ENCODE measurements at places on chromosomes 16 and 17.

DNA sequence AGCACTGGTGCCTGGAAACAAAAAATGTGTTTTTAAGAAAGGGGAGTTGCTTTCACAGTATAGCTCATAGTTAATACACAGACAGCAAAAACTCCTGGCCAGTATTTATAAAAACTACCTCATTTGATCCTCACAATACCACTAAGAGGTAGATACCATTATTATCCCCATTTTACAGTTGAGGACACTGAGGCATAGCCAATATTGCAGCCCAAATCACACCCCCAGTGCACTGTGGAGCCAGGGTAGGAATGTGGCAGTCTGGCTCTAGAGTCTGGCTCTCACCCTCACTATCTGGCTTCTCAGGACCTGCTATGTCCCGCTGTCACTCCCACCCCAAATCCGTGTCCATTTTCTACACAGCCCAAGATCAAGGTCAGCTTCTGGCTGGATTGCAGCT is 2.6 kb downstream of the ARHGAP23 start:
- no peak for DNase-seq

DNA sequence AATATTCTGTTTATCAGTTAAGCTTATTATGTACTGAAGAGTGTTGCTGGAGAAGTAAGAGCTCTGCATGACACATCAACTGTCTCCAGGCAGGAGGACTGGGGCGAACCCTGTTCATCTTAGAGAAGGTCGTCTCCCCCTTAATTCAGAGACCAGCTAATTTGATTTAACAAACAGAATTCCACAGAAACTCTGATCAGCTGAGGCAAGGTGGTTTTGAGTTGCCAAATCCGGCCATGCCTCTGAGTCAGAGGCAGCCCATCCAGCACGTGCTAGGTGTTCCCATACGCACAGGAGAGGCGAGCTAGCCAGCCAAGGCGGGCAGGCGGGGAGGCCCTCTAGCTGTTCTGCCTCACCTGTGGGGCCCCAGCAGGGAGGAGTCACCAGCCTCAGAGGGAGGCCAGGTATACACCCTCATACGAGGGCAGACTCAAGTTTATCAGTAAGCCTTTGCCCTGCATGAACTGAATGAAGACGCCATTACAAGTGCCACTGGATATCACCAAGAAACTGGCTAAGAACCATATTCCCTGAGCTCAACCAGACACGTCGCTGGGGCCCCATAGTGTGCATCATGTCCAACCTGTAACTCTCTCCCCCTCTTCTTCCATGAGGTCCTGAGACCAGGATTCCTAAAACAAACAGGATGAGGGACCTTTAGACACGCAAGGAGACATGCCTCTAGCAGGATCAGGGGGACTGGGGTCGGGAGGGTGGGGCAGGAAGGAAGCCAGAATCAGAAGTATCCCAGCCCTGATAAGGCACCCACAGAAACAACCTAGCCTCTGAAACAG is 25.7 kb downstream of the STAT5A start:
- peak; percentile 69 for DNase-seq

DNA sequence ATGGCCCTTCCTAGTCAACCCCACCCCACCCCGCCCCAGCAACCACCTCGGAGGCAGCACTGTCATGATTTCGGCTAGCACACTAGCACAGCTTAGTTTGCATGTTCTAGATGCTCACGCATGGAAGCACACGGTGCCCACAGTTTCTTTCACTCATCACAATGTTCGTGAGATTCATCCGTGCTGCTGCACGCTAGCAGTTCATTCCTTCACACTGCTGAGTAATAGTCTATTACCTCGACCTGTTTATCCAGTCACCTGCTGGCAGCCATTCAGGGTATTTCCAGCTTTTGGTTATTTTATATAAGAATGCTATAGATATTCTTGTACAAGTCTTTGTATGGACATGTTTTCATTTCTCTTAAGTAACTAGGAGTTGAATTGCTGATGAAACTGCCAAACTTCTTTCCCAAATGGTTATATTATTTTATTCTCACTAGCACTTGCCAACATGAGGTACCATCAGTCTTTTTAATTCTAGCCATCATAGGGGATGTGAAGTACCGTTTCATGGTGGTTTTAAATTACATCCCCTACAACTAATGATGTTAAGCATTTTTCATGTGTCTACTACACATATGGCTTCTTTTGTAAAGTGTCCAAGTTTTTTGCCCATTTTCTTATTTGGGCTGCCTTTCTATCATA is 75.7 kb downstream of the CYTH1 start:
- DNase-seq, result no peak

GRCh38 chr17:1123921-1124715 is 55.7 kb downstream of the ABR start:
- DNase-seq, result no peak

DNA sequence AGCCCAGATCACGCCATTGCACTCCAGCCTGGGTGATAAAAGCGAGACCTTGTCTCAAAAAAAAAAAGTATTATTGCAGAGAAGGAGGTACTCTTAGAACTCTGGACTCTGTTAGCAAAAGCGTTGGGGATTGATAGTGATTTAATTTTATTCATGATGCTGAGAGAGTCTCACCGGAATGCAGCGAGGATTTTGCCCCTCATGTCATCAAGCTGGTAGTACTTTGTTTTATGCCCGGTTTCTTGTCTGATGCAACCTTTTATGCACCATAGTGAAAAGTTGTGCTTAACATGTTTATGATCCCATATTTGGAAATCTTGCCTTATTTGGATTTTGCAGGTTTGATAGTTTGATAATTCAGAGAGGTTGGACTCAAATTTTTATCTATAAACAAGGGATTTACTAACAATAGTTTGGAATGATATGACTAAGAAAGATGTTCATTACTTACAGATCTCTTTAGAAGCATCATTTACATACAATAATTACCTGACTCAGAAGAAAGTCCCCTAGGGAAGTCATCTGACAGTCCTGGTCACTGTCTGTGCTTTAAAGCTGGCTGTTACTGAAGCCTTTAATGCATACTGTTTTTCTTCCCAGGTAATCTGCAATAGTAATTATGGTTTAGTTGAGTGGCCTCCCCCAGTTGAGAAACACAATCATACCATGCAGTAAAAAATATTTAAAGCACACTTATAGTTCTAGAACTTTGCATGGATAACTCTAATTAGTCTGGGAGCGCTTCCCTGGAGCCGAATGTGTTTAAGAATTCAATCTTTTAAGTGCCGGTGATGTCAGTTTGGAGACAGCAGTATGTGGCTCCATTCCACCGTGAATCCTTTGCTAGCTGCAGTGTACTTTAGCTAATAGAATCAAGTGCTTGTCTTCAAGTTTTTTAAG is 120.9 kb downstream of the PRKCA start:
- no peak for DNase-seq

- no peak for DNase-seq
These were observed 8.0 kb downstream of the SEZ6 start for GRCh38 chr17:28997806-28998205.

- DNase-seq, result no peak
These were observed 92.4 kb downstream of the BRIP1 start for GRCh38 chr17:61770752-61771533.

DNA sequence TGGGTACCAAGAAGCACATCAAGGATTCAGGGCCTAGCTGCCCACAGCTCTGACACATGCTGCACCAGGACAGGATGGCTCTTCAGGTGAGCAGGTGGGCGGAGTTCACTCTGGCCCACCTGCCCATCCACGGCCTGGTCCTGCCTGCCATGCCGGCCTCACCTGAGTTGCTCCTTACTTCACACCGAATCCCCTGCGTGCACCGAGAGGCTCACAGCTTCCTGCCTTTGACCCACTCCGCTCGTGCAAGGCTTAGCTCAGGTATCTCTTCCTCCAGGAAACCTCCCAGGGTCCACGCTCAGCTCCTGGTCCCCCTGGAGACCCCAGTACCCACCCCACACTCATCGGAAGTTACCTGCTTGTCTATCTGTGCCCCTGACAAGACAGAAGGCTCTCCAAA is 21.6 kb upstream of the TNRC6C start:
- no peak for DNase-seq

- no peak for DNase-seq
These were observed 13.5 kb downstream of the CEP295NL start for GRCh38 chr17:78889531-78889930.

DNA sequence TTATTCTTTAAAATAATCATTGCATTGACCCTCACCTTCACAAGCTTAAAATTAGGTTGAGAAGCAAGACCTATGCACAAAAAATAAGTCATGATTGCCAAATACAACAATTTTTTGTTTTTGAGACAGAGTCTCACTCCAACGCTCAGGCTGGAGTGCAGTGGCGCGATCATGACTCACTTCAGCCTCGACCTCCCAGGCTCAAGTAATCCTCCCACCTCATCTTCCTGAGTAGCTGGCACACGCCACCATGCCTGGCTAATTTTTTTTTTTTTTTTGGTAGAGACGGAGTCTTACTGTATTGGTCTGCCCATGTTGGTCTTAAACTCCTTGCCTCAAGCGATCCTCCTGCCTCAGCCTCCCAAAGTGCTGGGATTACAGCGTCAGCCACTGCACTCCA is 24.2 kb downstream of the ZNF652 start:
- DNase-seq, result no peak

GRCh38 chr17:7285679-7286078 is 4.2 kb downstream of the SLC2A4 start:
- DNase-seq, result no peak

- DNase-seq, result no peak
These were observed 476.4 kb upstream of the CCL2 start for GRCh38 chr17:33778505-33779233.

GRCh38 chr17:77844681-77845080 is 113.8 kb upstream of the TNRC6C start:
- no peak for DNase-seq

- DNase-seq, result no peak
These were observed 1.2 kb upstream of the ACSM3 start for GRCh38 chr16:20762404-20763123.

DNA sequence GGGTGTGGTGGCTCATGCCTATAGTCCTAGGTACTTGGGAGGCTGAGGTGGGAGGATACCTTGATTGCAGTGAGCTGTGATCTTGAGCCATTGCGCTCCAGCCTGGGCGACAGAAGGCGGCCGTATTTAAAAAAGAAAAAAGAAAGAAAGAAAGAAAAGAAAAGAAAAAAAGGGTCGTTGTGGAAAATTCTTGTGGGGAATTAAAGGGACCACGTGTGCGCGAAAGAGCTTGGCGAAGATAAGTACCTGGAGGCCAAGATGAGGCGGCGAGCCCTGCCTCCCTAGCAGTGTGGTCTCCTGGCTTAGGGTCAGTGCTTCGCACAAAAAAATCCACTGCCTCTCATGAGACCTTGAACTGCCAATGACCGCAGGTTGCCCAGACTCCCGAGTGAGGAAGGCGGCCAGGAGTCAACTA is 728 bp upstream of the NMT1 start:
- DNase-seq, result no peak

DNA sequence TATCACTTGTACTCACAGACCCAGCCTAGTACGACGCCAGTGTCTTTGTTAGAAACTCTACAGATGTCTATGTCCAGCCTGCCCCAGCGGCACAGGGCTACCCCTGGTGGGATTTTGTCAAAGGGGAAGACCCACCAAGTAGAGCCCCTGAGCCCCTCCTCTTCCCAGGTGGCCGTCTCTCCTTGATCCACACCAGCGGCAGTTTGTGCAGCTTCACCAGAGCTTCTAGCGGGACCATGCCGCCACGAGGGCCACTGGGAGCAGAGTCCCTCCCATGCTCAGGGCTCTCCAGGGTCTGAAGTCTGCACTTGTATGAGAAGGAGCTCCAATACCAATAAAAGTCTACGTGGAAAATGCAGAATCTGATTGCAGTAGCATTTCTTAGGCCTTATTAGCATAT is 157.1 kb downstream of the RPTOR start:
- no peak for DNase-seq

GRCh38 chr17:61739002-61739401 is 124.3 kb downstream of the BRIP1 start:
- no peak for DNase-seq

- DNase-seq, result peak; percentile 62
These were observed 80.4 kb downstream of the EFCAB5 start for GRCh38 chr17:30021708-30022317.

DNA sequence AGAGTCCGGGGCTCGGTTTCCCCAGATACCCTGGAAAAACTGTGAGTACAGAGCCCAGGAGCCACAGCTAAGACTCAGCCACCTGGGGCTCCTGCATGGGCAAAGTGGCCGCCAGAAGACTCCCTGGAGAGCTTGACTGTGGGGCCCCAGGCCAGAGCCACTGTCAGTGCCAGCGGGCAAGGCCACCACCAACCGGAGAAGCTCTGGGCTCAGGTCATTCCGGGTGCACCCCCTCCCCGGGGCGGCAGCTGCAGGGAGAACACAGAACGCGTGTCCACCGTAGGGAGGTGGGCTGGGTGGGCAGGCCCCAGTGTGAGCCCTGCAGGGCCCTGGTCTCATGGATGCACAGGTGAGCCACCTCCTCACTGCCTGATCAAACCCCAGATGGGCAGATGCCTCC is 22.3 kb upstream of the RBFOX3 start:
- DNase-seq, result no peak

- peak; percentile 44 for DNase-seq
These were observed 36.8 kb downstream of the WDR45B start for GRCh38 chr17:82611140-82612058.

GRCh38 chr16:23174622-23175021 is 7.9 kb upstream of the SCNN1G start:
- DNase-seq, result no peak

GRCh38 chr17:47316311-47316710 is 7.4 kb upstream of the EFCAB13 start:
- no peak for DNase-seq

- no peak for DNase-seq
These were observed 5.8 kb downstream of the CBX8 start for GRCh38 chr17:79790805-79791734.

DNA sequence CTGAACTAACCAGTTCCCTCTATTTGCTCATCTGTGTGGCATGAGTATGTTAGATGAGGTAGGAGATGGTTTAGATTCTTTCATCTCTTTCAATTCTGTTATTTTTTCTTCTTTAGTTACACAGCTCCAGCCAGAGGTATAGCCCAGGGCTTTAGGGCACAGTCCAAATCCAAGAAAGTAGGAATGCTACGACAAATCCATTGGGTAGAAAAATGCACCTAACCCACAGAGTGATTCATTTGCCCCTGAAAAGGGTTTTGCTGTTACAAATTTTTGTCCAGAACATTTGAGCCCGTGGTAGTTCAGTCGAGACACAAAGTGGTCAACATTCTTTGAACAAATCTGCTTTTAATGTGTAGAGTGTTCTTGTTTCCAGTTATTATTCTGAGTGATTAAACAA is 250.7 kb downstream of the HS3ST3A1 start:
- no peak for DNase-seq
